Stimulated activated CD8-positive, alpha-beta memory T cell treated with anti-CD3 and anti-CD28 coated beads, Interleukin-15, amount 100 ng/mL, for 24 hours (primary cell): ENCODE measurements at places on chromosomes 4 and X.
A peak's percentile ranks its signal among the peaks of the same experiment; 100 is the strongest.

- no peak for DNase-seq
Measured at GRCh38 chr4:175413561-175413960, 398.5 kb downstream of the GPM6A start.

- DNase-seq = no peak
Measured at GRCh38 chr4:55561889-55562288, 15.2 kb upstream of the CLOCK start.

DNA sequence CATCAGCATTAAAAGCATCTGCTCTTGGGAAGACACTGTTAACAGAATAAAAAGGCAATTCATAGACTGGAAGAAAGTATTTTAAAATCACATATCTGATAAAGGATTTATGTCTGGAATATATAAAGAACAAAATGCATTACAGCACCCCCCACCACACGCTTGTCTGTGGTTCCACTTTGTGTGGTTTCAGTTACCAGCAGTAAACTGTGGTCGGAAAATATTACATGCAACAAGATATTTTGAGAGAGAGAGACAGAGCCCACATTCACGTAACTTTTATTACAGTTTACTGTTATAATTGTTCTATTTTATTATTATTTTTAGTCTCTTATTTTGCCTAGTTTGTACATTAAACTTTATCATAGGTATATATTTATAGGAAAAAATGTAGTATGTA, 21.2 kb upstream of the PDE6B start:
- DNase-seq = no peak

DNA sequence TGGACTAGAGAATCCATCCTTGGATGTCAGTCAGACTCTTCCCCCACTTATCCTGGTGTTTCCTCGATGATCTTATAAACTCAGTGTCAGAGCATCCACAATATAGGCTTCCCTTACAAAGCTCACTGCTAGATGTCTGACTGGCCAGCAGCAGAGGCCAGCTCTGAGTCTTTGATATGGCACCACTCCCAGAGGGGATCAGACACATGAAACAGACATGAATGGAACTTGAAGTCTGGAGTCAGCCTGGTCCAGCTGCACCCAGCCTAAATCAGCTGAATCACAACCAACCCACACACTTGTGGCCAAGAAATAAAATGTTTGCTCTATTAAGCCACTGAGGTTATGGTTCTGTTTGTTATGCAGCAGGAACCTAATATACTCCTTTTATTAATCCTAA, 129.6 kb upstream of the MED14 start:
- no peak for DNase-seq

DNA sequence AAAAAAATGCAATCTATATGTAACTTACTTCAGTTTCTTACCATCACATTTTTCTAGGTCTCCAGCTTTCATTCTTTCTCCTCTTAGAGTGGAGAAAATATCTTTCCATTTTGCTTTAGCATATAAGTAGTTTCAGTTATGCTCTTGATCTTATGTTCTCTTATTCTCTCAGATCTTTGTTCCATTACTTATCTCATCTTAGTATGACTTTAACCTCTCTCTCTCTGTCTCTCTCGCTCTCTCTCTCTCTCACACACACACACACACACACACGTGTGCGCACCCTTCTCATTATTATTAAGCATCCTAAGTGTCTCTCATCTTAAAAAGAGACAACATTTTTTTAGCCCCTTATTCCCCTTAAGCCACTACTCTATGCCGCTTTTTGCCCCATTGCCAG, 92.8 kb downstream of the FAAH2 start:
- no peak for DNase-seq

DNA sequence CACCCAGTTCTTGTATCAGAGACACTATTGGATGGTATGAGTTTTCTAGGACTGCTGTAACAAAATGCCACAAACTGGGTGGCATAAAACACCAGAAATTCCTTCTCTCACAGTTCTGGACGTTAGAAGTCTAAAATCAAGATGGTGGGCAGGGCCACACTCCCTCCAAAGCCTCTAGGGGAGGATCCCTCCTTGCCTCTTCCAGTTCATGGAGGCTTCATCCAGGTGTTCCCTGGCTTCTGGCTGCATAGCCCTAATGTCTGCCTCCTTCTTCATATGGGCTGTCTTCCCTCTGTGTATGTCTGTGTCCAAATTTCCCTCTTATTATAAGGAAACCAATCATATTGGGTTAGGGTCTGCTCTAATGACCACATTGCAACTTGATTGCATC, 38.4 kb upstream of the RASL11B start:
- no peak for DNase-seq

DNA sequence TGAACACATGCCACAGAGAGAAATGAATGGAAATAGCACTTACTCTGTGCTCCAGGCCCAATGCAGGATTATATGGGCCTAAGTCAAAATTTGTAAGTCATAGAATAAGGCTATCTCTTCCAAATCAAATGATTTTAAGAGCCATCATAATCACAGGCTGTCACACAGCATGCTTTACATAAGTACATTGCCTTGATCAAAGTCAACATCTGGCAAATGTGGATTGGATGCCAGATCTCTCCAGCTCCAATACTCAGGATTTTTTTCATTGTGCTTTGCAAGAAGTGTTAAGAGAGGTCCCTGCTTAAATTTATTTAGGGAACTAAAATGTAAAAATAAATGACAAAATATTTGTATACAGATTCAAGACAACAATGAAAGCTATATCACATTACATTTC, 299.9 kb downstream of the PRDM5 start:
- DNase-seq = no peak

DNA sequence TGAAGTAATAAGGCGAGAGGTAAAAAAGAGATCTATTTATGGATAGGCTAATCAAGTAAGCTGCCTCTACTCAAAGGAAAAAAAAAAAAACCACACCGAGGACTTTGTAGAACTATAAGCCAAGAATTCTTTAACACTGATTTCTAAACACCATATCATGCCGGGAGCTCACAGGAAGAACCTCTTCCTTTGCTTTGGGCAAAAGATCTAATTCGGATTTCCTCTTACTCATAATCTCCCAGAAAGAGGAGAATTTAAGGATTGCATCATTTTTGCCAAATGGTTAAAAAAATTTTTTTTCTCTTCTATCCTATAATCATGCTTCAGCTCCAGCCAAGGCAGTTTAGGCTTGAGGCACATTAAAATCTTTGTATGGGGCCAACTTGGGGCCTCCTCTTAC, 95.5 kb downstream of the ZNF827 start:
- DNase-seq = no peak

- no peak for DNase-seq
Measured at GRCh38 chr4:17613761-17614415, 553 bp upstream of the MED28 start.

GRCh38 chrX:74009041-74009440, 294.9 kb upstream of the ZCCHC13 start:
- no peak for DNase-seq

DNA sequence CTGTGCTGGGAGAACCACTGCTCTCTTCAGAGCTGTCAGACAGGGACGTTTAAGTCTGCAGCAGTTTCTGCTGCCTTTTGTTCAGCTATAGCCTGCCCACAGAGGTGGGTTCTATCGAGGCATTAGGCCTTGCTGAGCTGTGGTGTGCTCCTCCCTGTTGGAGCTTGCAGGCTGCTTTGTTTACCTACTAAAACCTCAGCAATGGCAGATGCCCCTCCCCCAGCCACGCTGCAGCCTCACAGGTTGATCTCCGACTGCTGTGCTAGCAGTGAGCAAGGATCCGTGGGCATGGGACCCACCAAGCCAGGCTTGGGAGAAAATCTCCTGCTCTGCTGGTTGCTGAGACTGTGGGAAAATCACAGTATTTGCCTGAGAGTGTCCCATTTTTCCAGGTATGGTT, 133.8 kb upstream of the UBQLN2 start:
- DNase-seq = no peak

- no peak for DNase-seq
Measured at GRCh38 chr4:141660880-141661279, 24.5 kb downstream of the IL15 start.

DNA sequence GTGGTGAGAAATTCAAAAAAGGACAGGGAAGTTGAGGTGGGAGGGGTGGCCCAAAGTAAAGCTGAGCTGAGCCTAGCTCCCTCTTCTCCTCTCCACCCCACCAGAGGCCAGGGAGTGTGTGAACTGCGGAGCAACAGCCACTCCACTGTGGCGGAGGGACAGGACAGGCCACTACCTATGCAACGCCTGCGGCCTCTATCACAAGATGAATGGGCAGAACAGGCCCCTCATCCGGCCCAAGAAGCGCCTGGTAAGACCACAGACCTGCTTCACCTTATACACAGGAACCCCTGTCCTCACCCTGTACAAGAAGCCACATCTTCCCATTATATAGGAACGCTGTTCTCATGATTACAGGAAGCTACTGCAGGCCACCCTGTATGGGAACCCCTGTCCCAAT, 5.8 kb downstream of the GATA1 start:
- DNase-seq = no peak

- DNase-seq = no peak
Measured at GRCh38 chr4:117588771-117589170, 445.5 kb upstream of the NDST3 start.

DNA sequence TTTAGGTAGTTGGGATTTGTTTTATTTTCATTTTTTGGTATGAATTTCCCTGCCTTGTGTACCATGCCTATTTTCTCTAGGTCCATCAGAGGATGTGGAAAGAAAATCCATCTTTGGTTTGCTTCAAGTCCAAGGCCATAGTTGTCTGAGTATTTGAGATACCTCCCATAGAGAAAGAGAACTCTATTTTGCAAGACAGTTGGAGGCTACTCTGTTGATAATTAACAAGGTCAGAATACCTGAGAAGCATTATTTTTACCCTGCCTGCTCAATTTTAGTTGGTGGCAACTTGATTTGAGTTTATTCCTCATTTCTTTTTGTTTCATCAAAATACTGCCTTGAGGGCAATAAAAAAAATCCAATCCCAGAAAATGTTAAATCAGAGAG, 30.8 kb downstream of the BMP3 start:
- DNase-seq = no peak

DNA sequence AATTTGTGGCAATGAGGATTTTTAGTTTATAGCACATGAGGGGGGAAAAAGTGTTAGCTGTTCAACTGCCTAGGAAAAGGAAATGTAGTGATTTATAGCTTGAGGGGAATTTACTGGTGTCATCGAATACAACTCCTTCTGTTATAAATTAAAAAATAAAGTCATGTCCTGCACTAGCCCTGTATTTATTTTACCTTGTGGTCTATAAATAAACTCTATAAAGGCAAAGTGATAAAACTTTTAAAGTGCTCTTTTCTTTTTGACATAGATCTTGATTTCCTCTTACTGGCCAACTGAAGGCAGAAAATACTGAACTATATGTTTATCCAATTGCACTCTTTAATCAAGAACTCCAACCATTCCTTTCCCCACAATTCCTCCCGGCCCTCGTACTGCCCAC, 672.1 kb upstream of the SLIT2 start:
- DNase-seq = no peak

GRCh38 chr4:8150152-8151090, 8.2 kb downstream of the ABLIM2 start:
- DNase-seq = no peak

- no peak for DNase-seq
Measured at GRCh38 chr4:108628411-108628810, 8.0 kb downstream of the RPL34 start.

GRCh38 chr4:54819034-54819433, 161.3 kb downstream of the KIT start:
- no peak for DNase-seq

- peak; percentile 26 for DNase-seq
Measured at GRCh38 chr4:972651-973424, 531 bp downstream of the DGKQ start.

GRCh38 chr4:2415881-2416563, 2.4 kb downstream of the ZFYVE28 start:
- no peak for DNase-seq

DNA sequence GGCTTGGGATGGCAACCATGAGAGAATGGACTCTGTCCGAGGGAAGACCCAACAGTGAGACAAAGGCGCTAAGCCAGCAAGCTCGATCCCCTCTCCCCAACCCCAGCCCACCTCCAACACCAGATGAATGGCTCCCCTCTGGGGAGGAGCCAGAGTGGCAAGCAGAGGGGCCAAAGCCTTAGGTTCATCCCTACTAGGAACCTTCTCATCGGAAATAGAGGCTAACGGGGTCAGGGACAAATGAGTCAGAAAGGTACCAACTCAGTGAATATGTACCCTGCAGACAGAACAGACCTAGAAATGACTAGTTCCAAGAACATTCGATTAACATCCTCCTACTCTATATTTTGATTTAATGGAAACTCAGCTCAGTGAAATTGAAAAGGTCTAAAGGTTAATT, 73.9 kb downstream of the NSG1 start:
- DNase-seq = no peak

DNA sequence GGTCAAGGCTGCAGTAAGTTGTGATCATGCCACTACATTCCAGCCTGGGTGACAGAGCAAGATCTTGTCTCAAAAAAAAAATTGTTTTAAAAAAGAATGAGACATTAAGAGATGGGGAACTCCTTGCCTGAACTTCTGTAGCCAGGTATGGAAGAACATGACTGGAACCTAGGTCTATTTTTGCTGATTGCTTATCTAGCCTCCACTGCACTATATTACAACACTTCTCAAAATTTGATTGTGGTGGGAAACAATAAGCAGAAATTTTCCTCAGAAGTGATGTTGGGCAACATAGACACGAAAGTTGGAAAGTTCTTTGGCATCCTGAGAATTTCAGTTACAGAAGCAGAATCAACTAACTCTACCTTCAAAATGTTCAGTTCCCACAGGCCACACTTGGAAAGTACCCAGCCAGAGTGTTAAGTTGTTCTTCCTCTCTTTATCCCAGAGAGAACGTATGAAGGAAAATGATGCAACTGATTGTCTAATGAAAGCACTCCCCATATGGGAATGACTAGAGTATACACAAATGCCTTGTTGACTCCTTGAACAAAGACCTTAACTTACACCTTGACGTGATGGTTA, 50.0 kb downstream of the LUZP4 start:
- no peak for DNase-seq

GRCh38 chr4:185886832-185887524, 75.0 kb upstream of the SORBS2 start:
- no peak for DNase-seq

DNA sequence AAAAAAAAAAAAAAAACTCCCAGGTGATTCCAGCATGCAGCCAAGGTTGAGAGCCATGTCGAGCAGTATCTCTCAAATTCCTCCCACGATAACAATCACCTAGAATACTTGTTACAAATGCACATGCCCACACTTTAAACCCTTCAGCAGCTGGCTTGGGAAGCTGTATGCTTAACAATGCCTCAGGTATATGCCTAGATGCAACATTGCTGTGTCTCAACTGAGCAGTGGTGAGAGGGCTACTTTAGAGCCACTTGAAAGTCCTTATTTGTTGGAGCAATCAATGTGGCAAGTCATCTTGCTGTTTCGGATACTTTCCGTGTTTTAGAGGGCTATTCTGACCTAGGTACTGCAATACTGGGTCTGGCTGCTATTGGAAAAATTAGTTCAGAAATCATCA, 487.4 kb downstream of the INPP4B start:
- DNase-seq = no peak
